ENCODE measurements at places on chromosomes 1 and 21.

DNA sequence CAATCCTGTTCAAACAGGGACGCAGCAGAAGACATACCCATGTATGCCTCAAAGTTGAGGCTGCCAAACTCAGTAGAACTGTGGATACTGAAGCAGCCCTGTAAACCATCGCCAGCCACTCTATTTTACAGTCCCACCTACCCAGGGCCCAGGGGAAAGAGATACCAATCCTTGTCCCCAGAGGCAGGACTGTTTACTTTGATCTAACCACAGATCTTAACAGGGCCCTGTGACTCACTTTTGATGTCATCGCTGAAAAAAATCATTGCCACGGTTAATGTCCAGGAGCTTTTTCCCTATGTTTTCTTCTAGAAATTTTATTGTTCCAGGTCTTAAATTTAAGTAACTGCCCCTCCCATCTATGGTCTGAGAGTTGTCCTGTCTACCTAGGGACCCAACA lies 538.4 kb upstream of the NCAM2 start:
- DNase-seq: no peak

- no peak for DNase-seq
Observed at GRCh38 chr21:15204140-15204969, 139.6 kb upstream of the NRIP1 start.

- no peak for DNase-seq
Observed at GRCh38 chr1:28548318-28548717, 4.6 kb upstream of the TRNAU1AP start.

DNA sequence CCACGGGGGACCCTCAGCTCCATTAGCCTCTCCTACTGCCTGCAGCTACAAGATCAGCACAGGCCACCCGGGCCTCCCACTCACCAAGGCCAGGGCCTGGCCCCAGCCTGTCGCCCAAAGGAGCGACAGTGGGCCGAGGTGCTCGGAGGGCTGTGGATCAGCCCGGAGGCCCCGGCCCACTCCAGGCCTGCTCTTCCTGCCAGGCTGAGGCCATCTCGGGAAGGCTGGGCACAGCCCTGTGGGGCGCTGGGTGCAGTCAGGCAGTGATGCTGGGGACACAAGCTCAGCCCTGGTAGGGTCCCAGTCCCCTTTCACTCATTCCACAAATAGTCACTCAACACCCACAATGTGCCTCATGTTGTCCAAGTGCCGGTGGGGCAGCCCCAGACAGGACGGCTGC lies 58.8 kb downstream of the CASZ1 start:
- no peak for DNase-seq

DNA sequence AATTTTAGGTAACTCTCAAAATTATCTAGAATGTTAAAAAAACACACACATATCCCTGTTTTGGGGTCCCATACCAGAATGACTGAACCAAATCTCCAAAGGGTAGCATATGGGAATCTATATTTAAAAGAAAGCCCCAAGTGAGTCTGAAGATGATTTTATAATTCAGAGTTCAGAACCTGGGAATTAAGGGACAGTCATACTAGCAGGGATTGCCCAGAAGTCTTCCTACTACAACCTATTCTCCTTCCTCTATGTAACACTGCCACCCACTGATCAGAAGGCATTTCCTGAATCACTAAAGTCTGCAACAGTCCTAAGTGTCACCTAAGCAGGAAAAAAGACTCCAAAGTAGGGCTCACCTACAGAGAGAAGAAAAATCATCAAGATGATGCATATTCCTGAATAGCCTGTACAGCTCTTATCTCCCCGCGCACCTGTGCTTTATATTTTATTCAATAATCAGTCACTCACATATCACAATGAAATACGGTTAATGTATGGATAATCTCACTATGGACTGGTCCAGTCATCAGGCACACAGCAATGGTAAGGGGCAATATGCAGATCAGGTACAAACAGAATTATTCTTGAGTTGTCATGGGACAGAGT lies 4.9 kb downstream of the RGS1 start:
- no peak for DNase-seq

DNA sequence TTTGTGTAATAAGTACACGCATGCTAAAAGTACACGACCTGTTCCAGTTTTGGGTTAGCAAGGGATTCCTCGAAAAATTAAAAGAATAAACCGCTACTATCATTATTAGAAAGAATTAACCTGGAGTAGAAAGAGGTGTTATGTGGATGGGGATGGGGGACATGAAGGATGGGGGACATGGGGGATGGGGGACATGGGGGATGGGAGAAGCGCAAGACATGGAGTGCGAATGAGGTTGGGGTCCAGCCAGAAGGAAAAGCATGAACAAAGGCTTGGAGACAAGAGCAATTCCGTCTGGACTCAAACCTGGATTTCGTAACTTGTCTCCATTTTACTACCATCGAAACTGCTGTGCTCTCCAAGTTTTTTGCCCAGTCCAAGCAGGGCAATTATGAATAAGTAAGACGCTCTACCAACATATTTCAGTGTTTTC lies 591 bp upstream of the KDM1A start:
- DNase-seq: no peak

Data from cerebellar nuclear complex (tissue), 1 donor.